Stimulated activated CD8-positive, alpha-beta memory T cell treated with anti-CD3 and anti-CD28 coated beads, Interleukin-2, amount 100 ng/mL, for 1 hour (primary cell): ENCODE measurements at places on chromosomes 1 and 21.

GRCh38 chr1:100250264-100250663, 630 bp upstream of the DBT start:
- no peak for DNase-seq

DNA sequence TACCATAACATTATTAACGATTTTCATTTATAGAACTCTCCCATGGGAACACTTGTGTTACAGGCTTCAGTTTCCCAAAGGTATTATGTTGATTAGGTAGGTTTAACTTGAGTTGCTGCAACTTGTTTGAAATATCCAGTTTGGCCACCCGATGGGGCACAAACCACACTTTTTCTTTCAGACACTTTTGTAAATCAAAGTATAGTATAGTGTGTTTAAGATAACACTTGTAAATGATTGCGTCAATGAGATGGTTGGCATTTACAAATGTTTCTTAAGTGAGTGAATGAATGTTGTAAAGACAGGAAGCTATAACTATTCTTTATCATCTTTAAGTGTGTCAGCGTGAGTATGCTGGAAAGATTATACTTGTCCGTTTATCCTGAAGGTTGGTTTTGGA, 4.3 kb downstream of the XPR1 start:
- DNase-seq, result no peak

DNA sequence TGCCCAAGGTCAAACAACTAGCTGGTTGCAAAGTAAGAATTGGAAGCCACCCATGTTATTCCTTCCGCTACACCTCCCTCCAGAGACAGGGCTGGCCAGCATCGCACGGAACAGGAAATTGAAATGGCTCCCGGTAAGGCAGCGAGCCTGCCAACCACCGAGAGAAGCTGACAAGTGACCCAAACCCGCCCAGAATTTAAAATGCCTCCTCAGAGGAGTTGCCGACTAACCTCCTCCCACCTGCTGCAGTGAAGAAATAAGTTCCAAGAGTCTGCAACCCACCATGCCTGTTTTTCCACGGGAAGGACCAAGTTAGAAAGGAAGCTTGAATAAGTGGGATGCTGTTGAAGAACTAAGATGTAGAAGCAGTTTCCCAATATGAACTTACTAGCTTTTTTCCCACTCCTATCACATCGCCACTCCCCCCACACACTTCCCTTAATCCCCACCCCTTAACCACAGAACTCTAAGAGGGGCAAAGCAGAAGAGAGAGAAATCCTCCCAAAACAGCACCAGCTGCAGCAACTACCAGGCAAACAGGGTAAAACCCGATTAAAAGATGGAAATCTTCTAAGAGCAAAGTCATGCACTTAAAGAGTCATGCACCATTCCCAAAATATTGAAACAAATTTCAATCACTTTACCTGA, 78.6 kb downstream of the TIAM1 start:
- no peak for DNase-seq

DNA sequence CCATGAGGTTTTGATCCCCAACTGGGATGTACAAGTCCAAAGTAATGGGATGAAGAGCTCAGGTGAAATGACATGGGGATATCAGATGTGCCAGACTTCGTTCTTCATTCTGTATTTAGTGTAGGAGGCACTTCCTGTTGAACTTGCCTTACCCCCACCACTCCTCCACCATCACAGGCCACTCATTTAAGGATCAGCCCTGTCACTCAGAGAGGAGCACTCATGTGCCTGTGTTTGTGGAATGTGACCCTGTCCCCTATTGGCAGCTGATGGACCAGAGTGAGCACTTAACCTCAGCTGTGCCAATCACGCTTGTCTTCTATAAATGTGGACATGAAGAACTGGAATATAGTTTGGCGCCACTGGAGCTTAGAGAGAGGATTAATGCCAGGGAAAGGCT, 91.4 kb upstream of the CTTNBP2NL start:
- DNase-seq, result no peak

DNA sequence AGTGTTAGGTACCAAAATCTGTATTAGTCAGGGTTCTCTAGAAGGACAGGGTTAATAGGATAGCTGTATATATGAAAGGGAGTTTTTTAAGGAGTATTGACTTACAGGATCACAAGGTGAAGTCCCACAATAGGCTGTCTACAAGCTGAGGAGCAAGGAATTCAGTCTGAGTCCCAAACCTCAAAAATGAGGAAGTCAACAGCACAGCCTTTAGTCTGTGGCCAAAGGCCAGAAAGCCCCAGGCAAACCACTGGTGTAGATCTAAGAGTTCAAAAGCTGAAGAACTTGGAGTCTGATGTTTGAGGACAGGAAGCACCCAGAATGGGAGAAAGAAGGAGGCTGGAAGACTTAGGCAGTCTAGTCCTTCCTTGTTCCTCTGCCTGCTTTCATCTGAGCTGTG, 487.5 kb upstream of the CHRM3 start:
- DNase-seq, result no peak

DNA sequence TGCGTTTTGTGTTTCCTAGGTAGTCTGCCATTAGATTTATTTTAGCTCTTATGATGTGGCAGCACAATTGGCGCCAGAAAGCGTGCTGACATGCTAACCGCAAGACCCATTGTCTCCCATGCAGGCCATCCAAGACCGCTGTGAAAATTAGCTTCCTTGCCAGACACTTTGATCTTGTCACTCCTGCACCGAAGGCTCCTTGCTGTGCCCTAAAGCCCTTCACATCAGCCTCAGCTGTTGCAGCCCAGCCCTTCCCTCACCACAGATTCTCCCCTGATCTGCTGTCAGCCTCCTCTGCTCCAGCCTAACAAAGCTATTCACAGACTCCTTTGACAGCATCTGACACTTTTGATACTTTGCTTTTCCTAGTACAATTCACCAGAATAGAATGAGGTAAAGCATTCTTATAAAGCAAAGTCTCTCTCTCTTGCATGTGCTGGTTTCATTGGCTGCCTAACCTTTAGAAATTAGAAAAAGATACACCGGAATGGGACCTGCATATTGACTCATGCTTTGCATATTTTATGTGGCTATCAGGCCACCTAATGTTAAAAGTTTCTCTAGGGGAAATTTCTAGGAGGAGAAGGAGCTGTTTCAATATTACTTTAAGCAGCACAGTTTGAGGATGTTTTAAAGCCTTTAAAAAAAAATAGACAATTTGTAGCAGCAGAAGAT, 280.3 kb upstream of the FMN2 start:
- DNase-seq, result no peak

DNA sequence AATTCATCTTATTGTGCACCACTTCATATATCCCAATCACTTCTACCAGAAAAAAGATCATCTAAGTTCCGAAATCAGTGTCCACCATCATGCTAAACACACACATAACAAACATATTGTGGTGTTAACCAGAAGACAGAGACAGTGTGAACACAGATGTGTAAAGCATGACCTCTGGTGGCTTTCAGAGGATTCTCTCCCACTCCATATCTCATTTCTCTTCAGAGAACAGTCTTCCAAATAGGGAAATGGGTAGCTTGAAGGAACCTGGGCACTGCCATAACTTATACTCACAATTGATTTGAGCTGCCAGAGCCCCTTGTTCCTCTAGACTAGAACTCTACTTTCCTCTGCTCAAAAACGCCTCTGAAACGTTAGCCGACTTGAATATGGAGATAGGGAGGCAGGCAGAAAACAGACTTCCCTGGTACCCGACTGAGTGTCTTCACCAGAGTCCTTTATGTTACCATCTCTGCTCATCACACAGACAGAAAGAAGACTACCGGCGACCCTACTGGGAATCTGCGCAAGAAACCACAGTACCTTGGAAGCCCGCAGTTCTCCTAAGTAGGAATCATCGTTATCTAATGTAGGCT, 1.8 kb upstream of the ELAPOR1 start:
- DNase-seq, result no peak

- no peak for DNase-seq
Measured at GRCh38 chr1:84889437-84889836, 3.6 kb downstream of the LPAR3 start.

- DNase-seq, result no peak
Measured at GRCh38 chr1:46937270-46937669, 4.0 kb downstream of the CYP4A11 start.

DNA sequence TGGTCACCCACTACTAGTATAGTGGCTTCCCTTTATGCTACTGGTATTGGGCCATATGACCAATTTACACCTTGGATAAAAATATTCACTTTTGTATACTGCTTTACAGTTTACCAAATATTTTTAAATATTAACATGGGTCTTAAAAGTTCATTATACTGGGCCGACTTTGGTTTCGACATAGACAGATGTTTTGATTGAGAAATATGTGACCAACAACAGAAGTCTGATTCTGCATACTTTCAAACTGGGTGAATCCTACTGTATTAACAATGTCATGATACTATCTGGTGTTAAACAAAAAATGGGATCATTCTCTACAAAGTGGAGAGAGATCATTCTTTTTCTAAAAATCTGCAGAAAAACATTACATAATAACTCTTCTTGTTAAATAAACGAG, 134.8 kb downstream of the AKT3 start:
- no peak for DNase-seq

DNA sequence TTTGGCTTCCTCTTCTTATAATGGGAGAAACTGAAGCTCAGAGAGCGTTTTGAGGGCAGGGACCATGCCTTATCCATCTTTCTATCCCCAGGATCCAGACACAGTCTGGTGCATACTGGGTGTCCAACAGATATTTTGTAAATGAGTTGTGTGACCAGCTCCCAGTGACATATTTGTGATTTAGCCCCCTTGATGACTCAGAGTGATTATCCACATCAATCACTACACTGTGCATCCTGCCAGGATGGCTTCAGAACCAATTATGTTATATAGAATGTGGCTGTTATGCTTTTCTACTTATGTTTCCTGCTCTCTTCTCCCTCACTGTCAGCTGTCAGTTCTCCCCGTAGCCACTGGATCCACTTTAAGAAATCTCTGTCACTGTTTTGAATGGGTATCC, 11.3 kb downstream of the OLFML3 start:
- no peak for DNase-seq

DNA sequence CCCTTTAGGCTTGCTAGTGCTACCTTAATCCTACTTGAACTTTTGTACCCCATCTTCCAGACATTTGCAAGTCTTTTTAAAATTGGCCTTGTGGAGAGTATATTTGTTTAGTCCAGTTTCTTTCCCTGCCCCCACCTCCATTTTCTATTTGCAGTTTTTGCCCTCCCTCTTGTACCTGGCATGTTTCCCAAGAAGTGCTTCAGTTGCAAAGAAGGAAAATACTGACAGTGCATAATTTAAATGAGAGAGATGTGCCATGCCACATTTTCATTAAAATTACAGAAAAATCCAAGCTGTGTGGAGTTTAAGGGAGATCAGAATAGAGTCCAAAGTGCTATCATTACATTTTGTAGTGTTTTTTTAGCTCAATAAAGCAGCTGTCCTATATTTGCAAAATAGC, 150.0 kb upstream of the ADGRL2 start:
- DNase-seq, result no peak

DNA sequence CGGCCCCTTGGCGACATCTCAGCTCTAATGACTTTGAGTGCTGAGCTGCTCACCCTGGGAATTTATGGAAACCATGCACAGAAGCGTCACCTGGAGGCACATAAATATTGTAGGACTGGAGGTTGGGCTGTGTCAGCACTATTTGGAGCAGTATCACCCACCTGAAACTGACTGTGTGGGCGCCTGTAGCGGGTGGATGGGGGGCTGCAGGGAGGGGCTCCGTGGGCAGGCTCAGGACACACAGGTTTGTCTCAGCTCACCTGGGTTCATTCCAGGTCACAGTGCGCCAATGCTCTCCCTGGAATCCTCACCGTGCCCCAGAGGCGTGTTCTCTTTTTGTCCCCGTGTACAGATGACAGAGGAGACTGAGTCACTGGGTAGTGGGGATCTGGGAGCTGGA, 74.8 kb upstream of the ACTL8 start:
- no peak for DNase-seq

DNA sequence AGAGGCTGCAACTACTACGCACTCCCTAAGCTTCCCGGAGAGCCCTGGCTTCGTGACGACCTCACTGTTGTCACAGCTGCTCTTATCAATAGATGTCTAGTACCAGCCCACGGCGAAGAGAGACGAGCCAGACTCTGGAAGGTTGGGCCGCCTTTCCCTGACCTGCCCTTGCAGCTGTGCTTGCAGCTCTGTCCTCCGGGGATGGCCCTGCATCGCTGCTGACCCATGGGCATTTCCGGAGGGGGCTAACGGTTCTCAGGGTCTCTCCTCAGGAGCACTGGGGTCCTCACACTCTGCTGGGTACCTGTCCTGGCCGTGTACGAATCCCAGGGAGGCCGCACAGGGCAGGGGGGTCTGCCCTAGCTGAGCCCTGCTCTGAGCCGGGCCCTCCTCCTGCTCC, 93.8 kb upstream of the COL6A1 start:
- no peak for DNase-seq

GRCh38 chr1:39317111-39317510, 112.6 kb downstream of the MACF1 start:
- no peak for DNase-seq
